Lower leg skin (tissue), 4 donors: ENCODE measurements at places on chromosomes 5 and 9. TPM values are rescaled to one million over a fixed set of nuclear protein-coding genes. Genes with fewer than 3 reads are reported as not detected.

DNA sequence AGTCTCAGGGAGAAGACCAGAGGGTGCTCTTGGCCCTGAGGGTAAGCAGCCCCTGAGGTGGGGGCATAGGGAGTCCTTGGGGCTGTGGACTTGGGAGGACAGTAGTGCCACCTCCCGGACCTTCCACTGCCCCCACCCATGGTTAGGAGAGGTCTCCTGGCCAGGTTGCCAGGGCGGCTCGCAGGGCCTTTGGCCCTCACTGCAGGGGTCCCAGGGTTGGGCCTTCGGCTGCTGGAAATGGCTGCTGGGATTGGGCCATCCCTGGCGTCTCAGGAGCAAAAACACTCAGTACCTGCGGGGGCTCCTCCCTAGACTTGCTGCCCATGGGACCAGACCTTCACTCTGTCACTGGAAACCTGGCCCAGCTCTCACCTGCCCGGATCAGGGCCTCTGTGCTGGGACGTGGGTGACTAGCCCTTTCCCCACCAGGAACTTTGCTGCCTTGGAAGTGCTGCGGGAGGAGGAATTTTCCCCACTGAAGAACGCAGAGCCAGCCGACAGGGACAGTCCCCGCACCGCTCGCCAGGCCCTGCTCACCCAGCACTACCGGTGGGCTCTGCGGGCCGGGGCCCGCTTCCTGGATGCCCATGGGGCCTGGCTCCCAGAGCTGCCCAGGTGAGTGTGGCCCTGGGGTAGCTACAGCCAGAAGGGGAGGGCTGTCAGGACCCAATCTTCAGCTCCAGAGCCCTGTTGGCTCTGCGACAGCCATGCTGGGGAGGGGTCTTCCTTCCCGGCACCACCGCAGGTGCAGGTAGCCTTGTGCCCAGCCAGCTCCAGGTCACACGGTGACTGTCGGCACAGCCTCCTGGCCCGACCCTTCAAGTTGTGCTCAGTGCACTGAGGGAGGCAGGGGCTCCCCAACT lies 3.2 kb downstream of the UAP1L1 start:
- DNase-seq = no peak

GRCh38 chr5:143705381-143705780 lies 106.6 kb upstream of the HMHB1 start:
- no peak for DNase-seq

DNA sequence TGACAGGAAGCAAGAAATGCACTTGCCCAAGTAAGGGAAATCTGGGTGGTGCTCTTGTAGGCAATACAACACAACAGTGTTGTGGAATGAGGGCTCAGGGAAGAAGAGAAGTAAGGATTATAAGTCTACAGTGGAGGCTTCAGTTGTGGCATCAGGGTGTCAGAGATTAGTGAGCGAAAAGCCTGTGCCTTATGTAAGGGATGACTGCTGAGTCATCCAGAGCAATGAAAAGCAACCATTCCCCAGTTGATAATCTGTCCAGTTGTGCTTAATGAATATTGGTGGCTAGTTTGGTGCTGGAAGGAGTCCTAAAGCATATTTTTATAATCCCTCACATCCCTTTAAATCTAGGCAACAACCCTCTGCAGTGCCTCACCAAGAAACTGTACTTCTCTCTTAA lies 42.0 kb downstream of the FBXO38 start:
- no peak for DNase-seq

GRCh38 chr5:54146916-54147315 lies 163.5 kb downstream of the ARL15 start:
- DNase-seq = no peak

DNA sequence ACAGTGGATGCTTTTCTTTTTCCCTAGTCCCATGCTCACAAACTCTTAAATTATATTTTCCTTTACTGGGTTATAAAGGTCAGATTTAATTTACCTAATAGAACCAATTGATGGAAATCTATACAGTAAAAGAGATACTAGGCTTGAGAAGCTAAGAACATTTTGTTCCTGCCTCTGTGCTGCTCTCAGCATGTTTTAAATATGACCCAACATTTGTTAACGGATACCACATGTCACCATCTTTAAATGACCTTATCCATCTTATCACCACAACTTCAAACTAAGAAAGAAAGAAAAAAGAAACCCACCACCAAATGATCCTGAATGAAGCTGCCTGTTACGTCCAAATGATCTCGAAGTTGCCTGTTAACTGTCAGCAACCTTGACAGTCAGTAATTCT lies 334.7 kb upstream of the ZNF608 start:
- DNase-seq = no peak

GRCh38 chr9:5425006-5425628 lies 12.6 kb downstream of the PLGRKT start:
- no peak for DNase-seq

DNA sequence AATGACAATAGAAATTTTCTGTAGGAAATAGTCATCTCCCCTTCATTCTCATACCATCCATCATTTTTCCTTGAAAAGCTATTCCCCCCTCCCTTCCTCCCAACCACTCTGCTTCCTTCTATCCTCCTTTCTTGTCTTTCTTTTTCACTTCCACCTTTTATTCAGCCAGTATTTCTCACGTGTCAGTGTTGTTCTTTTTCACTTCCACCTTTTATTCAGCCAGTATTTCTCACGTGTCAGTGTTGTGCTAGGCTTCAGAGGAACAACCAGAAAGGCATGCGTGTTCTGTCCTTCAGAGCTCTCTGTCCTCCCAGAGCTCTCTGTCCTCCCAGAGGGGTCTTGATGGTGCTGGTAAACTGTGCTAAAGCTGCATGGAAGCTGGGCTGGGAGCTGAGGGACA lies 419.6 kb downstream of the GADD45G start:
- no peak for DNase-seq

GRCh38 chr5:60495644-60496520 lies 204.1 kb downstream of the DEPDC1B start:
- DNase-seq = no peak

The PCDHGA5 gene
- 0.51 TPM for total RNA-seq

DNA sequence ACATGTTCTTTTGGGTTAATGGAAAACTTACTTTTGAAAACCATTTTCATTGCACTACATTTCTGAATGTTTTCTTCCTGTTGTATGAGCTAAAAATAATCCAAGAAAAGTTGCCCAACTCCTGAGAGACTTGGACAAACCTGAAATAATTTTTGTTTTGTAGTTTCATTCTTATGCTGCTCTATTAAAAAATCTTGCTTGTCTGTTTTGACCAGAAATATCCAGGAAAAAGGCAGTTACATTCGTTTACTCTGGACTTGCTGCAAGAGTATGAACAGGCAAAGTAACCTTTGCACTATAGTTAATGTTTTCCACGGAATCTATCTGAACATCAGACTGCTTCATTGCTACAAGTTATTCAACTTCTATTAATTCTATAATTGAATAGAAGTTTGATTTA lies 200.1 kb upstream of the DAB2 start:
- DNase-seq = no peak

- DNase-seq = no peak
Measured at GRCh38 chr5:74638970-74639806, 1.3 kb downstream of the ENC1 start.

- no peak for DNase-seq
Measured at GRCh38 chr9:99173570-99174504, 47.9 kb downstream of the ALG2 start.

- DNase-seq = no peak
Measured at GRCh38 chr5:127056896-127057295, 16.4 kb downstream of the C5orf63 start.

The CACFD1 gene
- total RNA-seq = 9.6 TPM
